ENCODE measurements at places on chromosomes 6 and 20.

- no peak for DNase-seq
Measured at GRCh38 chr6:157164972-157165371, 158.3 kb downstream of the TMEM242 start.

- no peak for DNase-seq
Measured at GRCh38 chr6:81694207-81694606, 58.3 kb downstream of the TENT5A start.

DNA sequence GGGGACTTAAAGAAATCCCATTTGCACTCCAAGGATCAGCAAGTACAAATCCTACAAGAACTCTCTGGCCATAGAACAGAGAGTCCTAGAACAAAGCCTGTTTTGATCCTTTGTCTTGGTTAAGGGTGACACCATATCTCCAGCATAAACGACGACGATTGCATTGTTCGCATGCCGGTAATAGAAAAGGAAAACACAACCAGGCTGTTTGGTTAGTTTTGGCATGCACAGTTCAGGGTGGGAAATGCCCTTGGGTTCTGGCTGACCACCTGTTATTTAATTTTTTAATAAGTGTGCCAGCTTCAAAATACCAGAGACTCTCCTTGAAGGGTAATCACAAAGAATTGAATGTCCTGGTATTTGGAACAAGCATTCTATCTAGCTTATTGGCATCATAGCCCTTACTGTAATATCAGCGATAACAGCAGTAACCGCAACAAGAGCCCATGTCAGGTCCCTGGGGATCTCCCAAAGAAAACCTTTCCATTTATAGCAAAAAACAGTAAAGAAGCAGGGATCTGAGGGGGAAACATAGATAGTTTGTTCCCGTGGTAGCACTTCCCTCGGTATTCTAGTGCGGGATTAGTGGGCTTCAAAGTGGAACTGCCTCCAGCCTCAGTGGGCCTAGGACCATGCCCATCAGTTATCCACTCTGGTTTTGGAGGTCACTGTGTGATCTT lies 77.1 kb downstream of the TMEM170B start:
- no peak for DNase-seq

DNA sequence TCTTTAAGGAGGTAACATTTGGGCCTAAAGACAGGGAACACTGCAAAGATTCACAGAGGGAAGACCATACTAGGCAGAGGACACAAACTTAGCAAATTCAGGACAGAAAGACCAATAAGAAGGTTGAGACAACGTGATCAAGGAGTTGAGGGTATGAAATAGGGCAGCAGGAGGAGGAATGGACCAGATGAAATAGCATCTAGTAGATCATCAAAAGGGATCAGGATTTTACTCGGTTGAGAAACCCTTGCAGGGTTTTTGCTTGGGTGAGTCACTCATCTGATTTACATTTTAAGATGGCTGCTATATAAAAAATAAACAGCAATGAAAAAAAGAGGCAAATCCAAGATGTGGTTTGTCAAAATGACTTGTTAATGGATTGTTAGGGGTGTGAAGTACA lies 4.7 kb downstream of the BCLAF1 start:
- DNase-seq: no peak

DNA sequence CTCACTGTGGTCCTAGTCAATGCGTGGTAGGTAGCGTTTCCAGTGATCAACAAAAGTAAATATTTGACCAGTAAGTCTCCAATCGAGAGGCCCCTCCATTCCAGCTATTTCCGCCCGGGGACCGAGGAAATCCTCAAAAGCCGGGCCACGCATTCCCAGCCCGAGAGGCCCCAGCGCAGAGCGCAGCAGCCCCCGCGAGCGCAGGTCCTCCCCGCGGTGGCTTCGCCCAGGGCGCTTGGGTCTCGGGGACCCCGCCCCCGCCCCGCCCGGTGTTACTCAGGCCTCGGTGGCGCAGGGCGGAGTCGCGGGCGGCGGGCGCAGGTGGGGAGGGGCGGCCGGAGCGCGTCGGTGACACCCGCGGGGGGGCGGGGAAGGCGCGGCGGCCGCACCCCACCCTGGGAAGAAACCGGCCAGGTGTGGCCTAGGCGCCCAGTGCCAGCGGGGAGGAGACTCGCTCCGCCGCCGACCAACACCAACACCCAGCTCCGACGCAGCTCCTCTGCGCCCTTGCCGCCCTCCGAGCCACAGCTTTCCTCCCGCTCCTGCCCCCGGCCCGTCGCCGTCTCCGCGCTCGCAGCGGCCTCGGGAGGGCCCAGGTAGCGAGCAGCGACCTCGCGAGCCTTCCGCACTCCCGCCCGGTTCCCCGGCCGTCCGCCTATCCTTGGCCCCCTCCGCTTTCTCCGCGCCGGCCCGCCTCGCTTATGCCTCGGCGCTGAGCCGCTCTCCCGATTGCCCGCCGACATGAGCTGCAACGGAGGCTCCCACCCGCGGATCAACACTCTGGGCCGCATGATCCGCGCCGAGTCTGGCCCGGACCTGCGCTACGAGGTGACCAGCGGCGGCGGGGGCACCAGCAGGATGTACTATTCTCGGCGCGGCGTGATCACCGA lies at the start of gene DSP:
Gene DSP (plus strand): TSS at position 497 of the 890 bp plus-strand sequence. CDS start 245 bp downstream, at position 742.
- DNase-seq: no peak

DNA sequence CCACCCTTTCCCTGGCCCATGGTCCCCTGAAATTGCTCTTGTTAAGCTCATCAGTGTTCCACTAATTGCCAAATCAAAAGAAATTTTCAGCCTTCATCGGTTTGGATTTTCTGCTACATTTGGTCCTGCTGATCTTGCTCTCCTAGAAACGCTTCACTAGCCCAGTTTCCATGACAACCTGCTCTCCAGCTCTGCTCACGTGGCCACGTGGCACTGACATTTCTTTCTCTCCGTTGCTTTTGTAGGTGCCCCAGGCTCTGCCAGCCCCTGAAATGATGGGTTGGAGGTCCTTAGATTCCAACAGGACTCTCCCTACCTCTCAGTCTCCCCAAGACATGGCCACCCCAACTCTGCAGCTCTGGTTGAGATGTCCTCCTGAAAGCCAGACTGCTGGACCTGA lies 45.8 kb upstream of the NNAT start:
- DNase-seq: no peak

GRCh38 chr6:156060013-156060412 lies 604.4 kb upstream of the NOX3 start:
- DNase-seq: no peak

DNA sequence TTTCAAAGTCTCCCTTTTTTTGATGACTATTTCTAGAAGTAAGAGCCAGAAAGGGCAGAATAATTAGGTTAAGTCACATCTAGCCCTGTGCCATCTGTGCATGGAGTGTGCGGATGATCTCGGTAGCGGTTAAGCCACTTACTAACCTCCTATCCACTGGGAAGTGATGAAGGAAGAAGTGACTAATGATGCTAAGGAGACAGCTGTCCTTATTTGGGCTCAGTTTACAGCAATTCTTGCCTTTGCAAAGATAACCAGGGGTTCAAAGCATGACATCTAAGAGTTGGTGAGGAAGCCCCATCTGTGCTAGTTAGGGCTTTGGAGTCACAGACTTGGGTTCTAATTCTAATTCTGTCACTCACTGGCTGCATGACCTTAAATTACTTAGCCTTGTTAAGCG lies 62.4 kb upstream of the RREB1 start:
- DNase-seq: no peak

DNA sequence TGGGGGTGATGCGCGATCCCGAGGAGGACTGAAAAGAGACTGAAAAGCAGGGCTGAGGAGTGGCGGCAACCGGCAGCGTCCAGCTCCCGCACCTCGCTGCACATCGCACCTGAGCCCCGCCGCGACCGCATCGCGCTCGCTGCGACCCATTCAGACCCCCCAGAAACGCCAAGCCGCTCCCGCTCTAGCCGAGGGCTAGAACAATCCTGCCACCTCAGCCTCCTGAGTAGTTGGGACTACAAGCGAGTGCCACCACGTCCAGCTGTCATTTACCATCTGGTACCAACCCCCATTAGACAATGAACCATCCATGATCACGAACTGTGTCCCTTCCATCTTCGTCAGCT lies 33.2 kb downstream of the HLA-A start:
- DNase-seq: no peak

- DNase-seq: no peak
Measured at GRCh38 chr6:82735790-82736189, 329.9 kb downstream of the UBE3D start.

GRCh38 chr6:93418033-93418407 lies 1.3 kb downstream of the EPHA7 start:
- DNase-seq: no peak

GRCh38 chr6:78010130-78010529 lies 357.3 kb downstream of the MEI4 start:
- DNase-seq: no peak

DNA sequence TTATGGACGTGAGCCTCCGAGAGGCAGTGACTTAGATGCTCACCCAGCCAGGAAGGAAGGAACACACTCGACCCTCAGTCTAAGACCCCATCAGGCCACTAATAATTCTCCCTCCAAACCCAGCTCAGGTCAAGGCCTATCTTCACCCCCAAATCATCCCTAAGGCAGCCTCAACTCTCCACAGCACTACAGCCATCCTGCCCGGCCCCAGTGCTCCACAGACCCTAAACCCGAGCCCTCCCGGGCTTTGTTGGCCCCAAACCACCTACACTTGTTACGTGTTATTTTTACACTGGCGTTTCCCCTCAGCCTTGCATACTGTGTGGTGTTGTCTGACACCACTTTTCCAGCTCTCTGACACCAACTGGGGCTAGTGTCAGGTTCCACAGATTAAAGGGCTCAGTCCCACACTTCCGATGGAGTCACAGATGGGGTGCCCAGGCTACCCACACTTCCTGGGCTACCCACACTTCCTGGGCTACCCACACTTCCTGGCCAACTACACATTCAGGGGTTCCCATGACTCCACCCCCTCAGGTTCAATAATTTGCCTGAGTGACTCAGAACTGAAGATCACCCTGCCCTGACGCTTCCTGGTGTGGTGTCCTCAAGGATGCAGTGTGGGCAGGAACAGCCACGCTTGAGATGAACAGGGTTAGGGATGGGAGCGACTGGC lies 25.3 kb downstream of the RBCK1 start:
- DNase-seq: no peak

GRCh38 chr20:20719411-20719810 lies 7.0 kb upstream of the RALGAPA2 start:
- DNase-seq: no peak

DNA sequence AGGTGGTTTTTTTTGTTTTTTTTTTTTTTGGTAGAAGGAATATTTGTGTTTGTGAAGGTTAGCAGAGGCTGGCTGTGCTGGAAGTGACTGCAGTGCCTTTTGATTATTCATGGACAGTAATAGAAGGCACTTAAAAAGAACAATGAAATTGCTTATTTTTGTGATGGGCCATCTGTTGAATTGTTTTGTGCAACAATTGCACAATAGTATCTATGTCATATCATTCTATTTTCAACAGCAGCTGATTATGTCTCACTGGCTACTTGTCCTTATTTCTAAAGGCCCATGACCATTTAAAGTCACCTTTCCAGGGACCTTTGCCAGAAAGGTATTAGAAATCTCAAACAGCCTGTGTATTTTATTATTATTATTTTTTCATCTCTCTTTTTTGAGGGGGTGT lies 70.6 kb downstream of the AFG1L start:
- DNase-seq: no peak

- DNase-seq: no peak
Measured at GRCh38 chr6:123712831-123713230, 76.1 kb upstream of the TRDN start.

DNA sequence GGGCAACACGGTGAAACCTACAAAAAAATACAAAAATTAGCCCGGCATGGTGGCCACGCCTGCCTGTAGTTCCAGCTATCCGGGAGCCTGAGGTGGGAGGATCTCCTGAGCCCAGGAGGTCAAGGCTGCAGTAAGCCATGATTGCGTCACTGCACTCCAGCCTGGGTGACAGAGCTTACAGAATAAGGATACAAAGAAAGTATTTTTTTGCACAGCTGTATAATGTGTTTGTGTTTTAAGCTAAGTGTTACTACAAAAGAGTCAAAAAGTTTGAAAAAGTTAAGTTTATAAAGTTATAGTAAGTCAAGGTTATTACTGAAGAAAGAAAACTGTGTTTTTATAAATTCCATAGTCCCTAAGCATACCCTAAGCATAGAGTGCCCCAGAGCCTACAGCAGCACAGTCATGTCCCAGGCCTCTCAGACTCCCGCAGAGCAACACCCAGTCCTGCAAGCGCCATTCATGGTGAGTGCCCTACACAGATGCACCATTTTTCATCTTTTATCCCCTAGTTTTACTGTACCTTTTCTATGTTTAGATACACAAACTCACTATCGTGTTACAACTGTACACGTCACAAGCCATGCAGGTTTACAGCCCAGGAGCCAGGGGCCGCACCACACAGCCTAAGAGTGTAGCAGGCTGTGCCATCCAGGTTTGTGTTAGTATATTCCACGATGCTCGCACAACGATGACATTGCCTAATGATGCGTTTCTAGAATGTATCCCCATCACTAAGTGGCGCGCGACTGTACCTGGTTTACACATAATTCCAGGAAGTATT lies 22.4 kb downstream of the TAF4 start:
- no peak for DNase-seq

DNA sequence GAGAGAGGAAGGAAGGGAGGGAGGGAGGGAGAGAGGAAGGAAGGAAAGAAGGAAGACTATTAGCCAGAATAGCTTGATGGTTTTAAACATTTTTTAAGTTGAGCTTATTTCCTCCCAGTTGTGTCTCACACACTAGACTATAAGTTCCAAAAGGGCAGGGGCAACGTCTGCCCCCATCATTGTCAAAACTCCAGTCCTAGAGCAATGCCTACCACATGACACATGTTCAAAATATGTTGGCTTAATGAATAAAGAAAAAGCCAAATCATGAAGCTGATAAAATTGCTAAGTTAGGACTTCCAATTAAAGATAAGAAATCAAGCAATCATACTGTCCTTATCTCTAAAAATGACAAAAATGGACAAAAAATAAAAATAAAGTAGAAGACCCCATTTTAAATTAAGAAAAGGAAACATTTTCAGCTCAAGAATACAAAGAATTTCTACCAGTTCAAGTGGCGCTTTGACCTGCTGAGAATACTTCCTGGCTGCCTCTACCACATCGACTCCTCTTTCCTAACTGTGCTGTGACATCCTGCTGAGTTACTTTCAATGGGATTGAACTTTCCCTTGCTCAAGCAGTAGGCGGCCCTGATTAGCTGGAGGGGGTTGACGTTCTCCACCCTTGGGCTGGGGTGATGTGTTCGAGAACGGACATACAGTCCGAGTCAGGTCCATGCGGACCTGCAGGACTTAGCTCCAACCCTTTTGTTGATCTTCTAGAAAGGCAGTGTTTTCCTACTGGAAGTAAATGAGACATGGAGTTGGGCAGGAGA lies 283.9 kb upstream of the FOXQ1 start:
- DNase-seq: no peak

DNA sequence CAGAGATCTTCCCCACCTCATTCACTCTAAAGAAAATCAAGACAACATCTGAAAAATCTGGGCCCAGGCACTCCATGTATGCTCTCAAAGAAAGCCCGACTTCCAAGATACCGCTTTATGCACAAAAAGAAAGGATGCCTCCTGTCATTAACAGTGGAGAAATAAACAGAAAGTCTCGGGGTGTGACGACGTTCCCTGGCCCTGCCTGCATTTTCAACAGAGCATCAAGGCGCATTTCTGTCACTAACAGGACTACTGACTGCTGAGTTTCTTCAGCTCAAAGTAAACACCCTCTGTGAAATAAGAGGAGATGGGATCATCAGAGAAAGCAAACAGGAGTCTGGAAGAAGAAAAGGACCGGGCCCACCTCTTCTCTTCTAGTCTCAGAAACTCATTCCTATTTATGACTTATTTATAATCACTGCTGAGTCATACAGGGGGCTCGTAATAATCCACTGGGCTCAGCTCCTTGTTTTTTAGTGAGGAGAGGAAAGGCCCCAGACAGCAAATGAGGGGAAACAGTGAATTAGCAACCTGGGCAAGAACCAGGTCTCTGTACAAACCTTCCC lies 99.7 kb downstream of the ZMYND8 start:
- DNase-seq: no peak

GRCh38 chr6:30325150-30325872 lies 1.4 kb upstream of the TRIM39 start:
- DNase-seq: no peak

Measured in non-pigmented ciliary epithelial cell (primary cell).